ENCODE measurements at places on chromosomes 2 and 18. TPM values are rescaled to one million over a fixed set of nuclear protein-coding genes. Genes with fewer than 3 reads are reported as not detected.
A peak's percentile ranks its signal among the peaks of the same experiment; 100 is the strongest.

Gene MLPH
- total RNA-seq, result 0.47 TPM

- no peak for DNase-seq
These were observed 1604.2 kb downstream of the LRP1B start for GRCh38 chr2:140526575-140526974.

GRCh38 chr18:57791911-57792310, 11.2 kb downstream of the ATP8B1 start:
- DNase-seq, result no peak

DNA sequence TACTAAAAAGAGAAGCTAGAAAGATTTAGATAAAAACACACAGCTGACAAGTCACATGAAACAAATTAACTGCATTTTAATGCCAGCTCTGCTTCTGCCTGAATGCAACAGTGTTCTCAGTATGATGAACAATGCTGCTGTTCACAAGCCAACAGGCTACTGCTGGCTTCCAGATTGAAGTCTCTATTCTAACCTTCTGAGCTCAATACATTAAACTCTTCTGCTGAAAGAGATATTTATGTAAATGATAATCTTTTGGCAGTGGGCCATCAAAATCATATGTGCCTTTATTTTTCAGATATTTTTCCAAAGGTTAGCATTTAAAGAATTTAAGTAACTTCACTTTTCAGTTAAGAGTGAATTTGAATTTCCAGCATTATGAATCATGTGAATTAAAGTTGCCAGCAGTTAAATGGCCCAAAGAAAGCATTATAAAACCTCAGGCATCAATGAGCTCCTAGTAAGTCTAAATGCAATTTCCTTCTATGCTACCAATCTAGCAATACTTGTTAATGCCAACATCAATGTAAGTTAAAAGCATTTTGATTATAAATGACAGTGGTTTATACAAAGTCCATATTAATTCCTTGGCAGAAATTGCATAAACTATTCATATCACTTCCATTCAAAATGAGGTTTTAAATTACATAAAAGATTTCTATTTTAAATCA, 72.4 kb downstream of the ID2 start:
- no peak for DNase-seq

DNA sequence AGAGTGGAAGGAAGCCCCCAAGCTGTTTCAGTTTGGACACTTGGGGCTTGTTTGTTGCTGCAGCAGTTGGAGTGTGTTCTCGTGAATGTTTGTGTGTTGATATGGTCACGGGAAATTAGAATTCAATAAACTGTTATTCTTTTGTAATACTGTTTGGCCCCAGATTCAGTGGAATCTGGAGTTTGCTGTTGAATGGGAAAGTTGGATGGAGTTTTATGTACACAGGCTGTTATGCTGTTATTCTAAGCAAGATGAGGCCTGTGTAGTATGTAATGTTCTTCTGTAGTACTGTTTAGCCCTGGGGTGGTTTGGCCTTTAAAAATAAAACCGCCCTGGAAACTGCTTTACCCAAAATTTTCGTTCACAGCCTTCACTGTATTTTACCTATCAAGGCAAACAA, 810.4 kb upstream of the HS6ST1 start:
- no peak for DNase-seq

DNA sequence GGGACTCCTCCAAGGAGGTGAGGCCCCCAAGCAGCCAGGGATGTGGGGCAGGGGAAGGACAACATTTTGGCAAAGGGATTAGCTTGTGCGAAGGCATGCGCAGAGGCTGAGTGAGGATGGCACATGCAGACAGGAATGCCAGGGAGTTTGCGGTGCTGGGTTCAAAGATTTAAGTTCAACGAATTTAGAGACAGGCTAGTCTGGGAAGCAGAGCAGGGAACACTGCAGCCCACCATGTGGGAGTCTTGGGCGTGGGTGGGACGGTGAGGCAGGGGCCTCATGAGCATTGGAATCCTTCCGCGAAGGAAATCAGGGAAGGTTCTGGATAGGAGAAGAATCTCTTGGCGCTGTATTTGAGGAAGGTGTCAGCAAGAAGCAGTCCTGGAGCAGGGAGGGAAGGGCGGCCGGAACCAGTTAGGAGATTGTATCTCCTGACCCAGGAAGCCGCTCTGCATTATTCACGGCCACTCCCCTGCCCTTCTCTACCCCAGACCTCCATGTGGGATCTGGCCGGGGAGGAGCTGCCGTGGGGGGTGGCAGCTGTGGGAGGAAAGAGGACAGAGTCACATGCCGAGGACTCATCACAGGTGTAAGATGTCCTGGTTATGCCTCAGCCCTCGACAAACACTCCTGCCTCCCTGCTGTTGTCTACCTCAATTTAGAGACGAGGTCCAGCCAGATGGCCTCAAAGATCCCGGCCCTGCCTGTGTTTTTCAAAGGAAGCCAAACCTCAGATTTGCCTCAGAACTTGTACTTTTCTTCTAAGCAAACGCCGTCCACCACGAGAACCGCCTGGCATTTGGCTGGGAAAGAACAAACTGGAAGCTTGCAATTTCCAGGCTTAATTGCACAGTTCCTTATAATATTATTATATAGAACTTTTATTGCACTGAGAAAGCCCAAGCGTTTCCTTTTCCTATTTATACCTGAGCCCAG, 123.7 kb upstream of the SMAD2 start:
- no peak for DNase-seq

DNA sequence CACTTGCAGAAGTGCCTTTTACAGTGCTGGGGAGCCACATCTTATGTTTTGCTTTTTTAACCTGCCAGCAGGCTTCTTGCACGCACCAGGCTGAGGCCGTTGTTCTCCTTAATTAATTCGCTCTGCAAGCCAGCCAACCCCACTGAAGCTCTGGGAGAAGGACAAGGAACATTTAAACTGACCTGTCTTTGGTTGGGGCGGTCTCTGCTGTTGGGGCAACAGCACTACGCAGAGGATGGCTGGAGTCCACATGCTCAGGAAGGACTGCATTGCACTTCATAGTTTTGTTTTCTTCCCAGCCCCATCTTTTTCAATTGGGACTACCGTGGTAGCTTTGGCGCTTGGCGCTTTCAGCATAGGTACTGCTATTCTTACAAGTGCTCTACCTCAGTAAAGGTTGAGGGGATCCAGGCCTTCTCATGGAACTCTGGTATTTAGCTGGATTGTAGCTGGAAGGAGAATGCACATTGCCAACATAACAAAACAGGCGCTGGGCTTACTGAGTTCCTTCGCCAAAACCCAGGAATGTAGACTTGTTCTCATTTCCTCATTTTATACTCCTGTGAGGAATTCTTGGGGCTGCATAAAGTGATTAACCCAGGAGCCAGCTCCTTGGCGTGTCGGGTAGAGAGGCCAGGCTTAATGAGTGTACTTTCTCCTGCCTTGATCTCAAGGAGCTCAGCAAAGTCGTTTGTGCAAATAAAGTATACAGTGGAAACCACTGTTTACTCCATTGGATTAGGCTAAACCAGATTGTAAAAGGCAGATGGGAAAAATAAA, 146.2 kb downstream of the PRKCE start:
- DNase-seq, result no peak

DNA sequence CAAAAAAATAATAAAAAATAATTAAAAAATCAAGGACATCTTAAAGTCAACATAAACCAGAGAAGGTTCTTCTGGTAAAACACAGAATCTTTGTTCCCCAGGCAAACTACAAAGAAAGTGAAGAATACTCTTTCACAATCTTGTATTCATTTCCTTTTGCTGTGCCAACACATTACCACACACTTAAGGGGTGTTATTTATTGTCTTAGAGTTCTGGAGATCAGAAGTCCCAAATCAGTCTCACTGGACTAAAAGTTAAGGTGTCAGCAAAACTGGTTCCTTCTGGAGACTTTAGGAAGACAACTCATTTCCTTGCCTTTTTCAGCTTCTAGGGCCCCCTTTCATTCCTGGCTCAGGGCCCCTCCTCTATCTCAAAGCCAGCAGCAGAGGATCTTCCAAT, 12.2 kb upstream of the CAB39 start:
- no peak for DNase-seq

- DNase-seq, result no peak
These were observed 3.3 kb downstream of the SH3BP4 start for GRCh38 chr2:234955091-234955591.

Gene ARHGEF33
- total RNA-seq, result not detected

DNA sequence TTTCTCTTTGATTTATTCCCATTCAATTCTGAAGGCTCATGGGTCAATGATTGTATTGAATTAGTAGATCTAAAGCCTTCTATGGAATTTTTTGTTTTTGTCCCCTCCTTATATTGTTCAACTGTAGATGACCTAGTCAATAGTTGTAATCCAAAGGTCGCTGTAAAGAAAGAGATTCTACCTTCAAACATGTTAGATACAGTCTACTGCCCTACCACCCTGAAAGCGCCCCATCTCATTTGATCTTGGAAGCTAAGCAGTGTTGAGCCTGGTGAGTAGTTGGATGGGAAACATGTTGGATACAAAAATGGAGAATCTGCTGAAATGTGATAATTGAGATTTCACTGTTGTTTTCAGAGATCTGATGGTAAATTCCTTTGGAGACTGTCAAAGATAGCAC, 63.0 kb downstream of the PPP1R1C start:
- DNase-seq, result no peak

Gene G6PC2
- total RNA-seq, result not detected

DNA sequence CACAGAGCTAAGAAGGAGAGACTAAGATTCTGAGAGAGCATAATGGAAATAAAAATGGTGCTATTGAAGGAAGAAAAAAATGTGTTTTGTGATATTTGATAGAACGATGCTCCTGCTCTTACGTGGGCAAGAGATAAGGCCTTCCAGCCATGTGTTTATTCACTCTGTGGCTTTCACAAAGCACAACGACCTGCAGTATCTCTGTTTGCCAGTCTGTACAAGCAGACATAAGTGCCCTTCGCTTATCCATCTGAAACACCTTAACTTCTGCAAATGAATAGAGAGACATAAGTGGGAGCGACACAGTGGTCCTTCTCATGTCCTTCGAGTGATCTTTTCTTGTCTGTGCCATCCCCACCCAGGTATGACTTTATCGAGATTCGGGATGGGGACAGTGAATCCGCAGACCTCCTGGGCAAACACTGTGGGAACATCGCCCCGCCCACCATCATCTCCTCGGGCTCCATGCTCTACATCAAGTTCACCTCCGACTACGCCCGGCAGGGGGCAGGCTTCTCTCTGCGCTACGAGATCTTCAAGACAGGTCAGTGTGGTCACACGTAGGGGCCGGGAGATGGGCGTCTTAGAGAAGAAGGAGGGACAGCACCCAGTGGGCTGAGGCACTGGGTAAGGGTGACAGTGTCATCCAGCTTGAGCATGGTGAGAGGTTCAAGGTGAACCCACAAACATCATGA, 33.7 kb downstream of the NRP2 start:
- no peak for DNase-seq

Gene MOGAT1
- total RNA-seq, result not detected

- DNase-seq, result no peak
These were observed 404.9 kb upstream of the ZEB2 start for GRCh38 chr2:144924827-144925226.

GRCh38 chr2:156356014-156356754, 23.7 kb upstream of the NR4A2 start:
- DNase-seq, result no peak

Gene TGFA
- 0.42 TPM for total RNA-seq

- peak; percentile 24 for DNase-seq
These were observed 10.5 kb upstream of the MTERF4 start for GRCh38 chr2:241112592-241112991.

Gene CXCR2
- total RNA-seq, result not detected

Gene LHCGR
- not detected for total RNA-seq

Gene RNF144A
- total RNA-seq, result 9.0 TPM

Gene ZDBF2
- total RNA-seq, result 26.8 TPM

DNA sequence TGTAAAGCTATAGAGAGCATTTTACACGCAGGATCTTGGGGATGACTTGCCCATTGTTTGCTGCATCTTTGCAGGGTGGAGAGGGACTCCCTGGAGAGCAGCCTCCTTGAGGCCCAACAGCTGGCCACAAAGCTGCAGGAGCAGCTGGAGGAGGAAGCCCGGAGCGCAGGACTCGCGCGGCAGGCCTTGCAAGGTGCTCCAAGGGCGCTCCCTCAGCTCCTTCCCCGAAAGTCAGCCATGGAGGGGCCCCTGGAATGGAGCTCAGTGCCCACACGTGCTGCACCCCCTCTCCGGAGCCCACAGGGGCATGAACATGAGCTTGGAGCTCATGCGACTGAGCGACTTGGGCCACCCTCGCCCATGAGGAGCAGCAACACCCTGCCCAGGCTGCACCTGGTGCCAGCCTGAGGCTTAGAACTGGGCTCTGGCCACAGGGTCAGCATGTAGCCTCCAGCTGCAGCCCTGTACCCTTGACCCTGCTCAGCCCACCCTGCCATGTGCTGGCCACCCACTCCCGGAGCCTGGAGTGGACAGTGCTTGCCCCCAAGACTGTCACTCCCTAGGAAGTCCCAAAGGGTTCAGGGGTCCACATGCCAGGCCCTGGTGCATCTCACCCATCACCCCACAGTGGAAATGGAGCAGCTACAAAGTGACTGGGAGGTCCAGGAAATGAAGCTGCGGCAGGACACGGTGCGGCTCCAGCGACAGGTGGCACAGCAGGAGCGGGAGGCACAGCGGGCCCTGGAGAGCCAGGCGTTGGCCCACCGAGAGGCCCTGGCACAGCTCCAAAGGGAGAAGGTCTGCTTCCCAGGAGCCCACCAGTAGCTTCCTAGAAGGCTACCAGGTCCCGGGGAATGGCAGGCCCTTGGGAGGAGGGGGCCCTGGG, 43.0 kb downstream of the CROCC2 start:
- DNase-seq, result no peak

Gene RBFA
- total RNA-seq, result 13.6 TPM

All from CD4-positive, CD25-positive, alpha-beta regulatory T cell (primary cell).